ENCODE measurements at places on chromosomes 1 and 21.

GRCh38 chr1:99623554-99623953, 22.4 kb upstream of the PALMD start:
- no peak for DNase-seq

- no peak for DNase-seq
These were observed 33.8 kb upstream of the FGGY start for GRCh38 chr1:59263111-59263510.

GRCh38 chr1:83704350-83704749, 294.6 kb downstream of the TTLL7 start:
- no peak for DNase-seq

GRCh38 chr1:21874778-21875547, 62.1 kb downstream of the HSPG2 start:
- no peak for DNase-seq

DNA sequence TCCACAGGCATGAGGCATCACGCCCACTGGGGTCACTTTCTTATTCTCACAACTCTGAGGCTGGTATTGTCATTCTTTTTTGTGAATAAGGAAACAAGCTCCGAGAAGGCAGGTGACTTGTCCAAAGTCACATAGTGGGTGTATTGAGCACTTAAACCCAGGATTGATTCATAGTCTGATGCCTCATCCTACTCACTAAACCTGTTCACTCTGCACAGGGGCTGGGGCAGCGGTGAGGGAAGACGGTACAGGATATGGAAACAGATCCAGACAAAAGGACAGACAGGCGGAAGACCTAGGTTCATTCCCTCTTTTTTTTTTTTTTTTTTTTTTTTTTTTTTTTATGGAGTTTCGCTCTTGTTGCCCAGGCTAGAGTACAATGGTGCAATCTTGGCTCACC, 56.6 kb downstream of the NKAIN1 start:
- no peak for DNase-seq

- no peak for DNase-seq
These were observed 446.8 kb downstream of the NUF2 start for GRCh38 chr1:163768576-163768975.

DNA sequence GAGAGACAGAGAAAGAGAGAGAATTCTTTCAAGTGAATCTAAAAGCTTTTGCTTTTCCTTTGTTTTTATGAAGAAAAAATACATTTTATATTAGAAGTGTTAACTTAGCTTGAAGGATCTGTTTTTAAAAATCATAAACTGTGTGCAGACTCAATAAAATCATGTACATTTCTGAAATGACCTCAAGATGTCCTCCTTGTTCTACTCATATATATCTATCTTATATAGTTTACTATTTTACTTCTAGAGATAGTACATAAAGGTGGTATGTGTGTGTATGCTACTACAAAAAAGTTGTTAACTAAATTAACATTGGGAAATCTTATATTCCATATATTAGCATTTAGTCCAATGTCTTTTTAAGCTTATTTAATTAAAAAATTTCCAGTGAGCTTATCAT, 117.6 kb downstream of the PTPRC start:
- DNase-seq: no peak

DNA sequence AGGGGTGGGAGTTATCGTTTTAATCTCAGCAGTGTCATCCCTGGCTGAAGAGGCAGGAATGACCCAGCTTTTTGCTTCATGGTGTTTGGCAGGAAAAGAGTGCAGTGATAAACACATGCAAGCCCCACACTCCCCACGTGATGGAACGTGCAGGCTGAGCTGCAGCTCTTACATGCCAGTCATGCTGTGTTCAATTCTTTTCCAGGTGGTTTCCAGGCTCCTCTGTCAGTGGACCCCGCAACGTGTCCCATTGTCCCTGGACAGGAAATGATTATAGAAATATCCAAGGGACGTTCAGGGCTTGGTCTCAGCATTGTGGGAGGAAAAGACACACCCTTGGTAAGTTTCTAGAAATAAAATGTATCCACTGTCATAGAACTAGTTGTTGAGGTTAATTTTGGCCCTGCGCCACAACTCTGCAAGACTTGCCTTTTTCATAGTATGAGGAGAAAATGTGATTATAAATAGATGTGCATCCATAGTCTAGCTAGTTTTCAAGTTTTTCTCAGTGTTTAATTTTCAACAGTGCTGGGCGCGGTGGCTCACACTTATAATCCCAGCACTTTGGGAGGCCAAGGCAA, 110.2 kb upstream of the L1TD1 start:
- no peak for DNase-seq

DNA sequence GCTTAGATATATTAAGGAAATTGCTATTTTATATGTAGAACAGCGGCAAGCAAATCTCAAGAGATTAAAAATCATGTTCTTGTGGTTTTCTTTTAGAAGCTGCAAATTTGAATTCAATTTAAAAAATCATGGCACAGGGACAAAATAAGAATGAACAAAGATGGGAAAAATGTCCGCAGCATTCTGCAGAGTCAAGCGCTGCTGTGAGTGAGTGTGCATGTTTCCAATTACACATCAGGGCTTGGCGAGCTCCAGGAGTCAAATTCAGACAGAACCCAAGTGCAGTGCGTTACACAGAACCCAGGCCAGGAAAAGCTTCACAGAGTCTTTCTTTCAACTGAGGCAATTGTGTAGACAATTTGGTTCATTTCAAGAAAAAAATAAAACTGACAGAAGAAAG, 33.3 kb upstream of the ERG start:
- no peak for DNase-seq

- peak; percentile 89 for DNase-seq
These were observed 12.0 kb upstream of the RHBG start for GRCh38 chr1:156356875-156357534.

- no peak for DNase-seq
These were observed 1260.7 kb downstream of the PLA2G4A start for GRCh38 chr1:188089461-188089860.

- no peak for DNase-seq
These were observed 235.2 kb downstream of the FAM72C start for GRCh38 chr1:143736562-143736961.

GRCh38 chr1:243793298-243793697, 56.7 kb downstream of the AKT3 start:
- no peak for DNase-seq

- DNase-seq: no peak
These were observed 170.9 kb downstream of the LRRC7 start for GRCh38 chr1:69738458-69739250.

GRCh38 chr1:24874056-24874455, 56.0 kb downstream of the RUNX3 start:
- no peak for DNase-seq

- no peak for DNase-seq
These were observed 19.7 kb downstream of the SLC5A9 start for GRCh38 chr1:48242141-48242736.

DNA sequence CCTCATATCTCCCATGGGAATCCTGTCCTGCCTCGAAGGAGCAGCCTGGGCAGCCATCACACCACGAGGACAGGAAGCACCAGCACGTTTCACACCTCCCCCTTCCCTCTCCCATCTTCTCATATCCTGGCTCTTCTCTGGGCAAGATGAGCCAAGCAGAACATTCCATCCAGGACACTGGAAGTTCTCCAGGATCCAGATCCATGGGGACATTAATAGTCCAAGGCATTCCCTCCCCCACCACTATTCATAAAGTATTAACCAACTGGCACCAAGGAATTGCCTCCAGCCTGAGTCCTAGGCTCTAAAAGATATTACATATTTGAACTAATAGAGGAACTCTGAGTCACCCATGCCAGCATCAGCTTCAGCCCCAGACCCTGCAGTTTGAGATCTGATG, 8.7 kb downstream of the SLAMF8 start:
- DNase-seq: no peak

- DNase-seq: no peak
These were observed 25.8 kb downstream of the TP53BP2 start for GRCh38 chr1:223819730-223820514.

DNA sequence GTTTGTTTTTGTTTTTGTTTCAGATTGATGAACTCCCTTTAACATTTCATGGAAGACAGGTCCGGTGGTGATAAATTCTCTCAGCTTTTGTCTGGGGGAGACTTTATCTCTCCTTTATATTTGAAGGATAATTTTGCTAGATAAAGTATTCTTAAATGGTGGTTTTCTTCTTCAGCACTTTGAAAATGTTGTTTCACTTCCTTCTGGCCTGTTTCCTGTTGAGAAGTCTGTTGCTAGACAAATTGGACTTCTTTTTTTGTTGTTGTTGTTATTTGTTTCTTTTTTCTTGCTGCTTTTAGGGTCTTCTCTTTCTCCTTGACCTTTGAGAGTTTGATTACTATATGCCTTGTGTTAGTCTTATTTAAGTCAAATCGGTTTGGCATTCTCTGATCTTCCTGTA, 50.8 kb downstream of the CRP start:
- no peak for DNase-seq

DNA sequence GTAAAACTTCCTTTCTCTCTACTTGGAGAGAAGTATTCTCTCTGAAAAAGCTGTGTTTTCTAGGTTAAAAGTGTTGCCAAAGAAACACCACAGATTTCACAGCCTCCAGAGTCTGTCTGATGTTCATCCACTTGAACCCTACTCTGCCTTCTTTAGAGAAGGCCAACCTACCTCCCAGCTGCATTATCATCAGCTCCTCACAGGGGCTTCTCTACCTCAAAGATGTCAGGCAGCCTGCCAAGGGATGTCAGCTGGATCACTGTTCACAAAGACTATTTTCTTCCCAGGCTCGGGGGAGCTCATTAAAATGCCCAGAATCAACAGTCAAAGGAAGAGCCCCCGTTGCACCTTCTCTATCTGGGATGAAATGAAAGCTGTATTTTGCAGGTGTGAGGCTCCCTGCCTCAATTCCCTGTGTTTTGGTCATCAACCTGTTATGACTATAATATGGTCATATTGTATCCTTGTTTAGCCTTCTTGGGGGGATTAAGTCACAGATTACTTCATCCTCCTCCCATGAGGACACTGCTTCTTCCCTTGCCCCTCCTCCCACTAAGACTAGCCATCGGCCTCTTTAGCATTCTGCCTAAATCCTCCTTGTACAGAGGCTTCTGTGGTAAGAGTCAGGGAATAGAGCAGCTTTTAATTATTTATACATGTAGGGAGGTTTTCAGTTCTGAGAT, 25.7 kb downstream of the ANGPTL7 start:
- no peak for DNase-seq

GRCh38 chr1:225940385-225941151, 452 bp downstream of the LEFTY2 start:
- DNase-seq: no peak

DNA sequence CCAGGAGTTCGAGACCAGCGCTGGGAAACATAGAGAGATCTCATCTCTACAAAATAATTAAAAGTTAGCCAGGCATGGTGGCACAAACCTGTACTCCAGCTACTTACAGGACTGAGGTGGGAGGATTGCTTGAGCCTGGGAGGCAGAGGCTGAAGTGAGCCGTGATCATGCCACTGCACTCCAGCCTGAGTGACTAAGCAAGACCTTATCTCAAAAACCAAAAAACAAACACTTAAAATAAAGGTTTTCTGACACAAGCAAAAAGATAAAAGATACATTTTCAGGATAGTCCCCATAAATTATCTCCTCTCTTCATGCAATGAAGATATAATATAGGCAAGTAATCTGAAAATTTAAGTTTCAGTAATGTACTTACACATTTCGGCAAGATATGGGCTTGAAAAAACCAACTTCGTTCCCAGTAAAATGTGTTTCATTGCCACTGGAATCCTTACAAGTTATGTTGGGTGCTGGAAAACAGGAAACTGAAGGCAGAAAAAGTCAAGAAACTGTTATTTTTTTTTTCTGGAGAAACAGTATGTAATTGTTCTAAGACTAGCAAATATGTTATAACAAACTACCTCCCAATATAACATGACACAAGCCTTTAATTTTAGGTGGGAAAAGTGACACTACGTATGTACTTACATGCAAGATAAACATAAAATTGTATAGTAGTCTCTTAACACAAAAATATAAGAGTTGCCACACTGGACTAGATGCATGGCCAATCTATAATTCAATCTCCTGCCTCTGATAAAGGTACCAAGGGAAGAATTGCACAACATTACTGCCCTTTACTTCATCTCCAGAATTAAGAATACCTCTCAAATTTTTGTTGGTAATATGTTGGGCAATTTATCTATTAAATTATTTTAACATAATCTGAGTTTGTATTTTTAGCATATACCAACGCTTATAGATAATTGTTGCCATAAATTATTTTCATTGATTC, 15.7 kb downstream of the TM2D1 start:
- DNase-seq: no peak

DNA sequence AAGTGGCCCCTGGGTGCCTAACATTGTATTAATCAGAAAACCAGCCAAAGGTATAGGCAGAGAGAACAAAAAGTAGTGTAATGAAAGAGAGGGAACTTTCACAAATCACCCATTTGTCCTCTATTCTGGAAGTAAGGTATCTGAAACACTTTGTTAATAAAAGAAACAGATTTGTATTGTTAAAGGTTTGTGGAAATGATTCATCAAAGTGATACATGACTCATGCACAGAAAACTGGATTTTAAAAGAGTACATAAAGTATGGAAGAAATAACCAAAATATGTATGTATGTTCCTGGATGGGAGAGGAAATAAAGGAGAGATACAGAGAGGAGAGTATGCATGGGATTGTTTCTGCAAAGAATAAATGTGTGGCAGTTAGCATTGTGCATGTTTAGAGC, 126.8 kb downstream of the RGS21 start:
- no peak for DNase-seq

- DNase-seq: no peak
These were observed 48.4 kb upstream of the TNFSF18 start for GRCh38 chr1:173099166-173099565.

- DNase-seq: no peak
These were observed 659.0 kb downstream of the PTPRC start for GRCh38 chr1:199297887-199298286.

- DNase-seq: peak; percentile 91
These were observed at the start of gene RALGPS2 for GRCh38 chr1:178724728-178725465. Gene RALGPS2, plus strand, starts transcription at chr1:178725244. Its CDS starts 51,521 bp downstream, at chr1:178776765.

DNA sequence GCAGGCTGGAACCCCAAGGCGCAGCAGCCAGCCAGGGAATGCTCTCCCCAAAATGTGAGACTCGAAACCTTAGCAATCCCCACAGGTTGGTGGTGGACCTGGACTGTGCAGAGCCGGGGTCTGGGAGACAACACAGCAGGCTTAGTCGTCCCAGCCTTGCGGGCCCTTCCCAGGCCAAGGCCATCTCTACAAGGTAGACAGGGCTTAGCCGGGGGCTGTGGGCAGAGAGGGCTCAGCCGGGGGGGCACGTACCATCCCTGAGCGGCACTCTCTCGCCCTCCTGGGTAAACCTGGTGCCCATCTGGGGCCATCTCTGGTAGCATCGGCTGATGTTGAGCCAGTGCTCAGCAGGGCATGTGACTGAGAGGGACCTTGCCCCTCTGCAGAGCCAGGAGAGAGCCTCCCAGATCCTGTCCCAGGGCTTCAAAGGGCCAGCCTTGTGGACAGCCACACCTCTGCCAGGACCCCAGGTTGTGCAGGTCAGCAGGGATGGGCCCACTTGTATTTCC, 2.2 kb upstream of the ACTRT2 start:
- no peak for DNase-seq
